Kidney epithelial cell (primary cell): ENCODE measurements at places on chromosomes 1 and 21.

GRCh38 chr1:41626616-41627375 lies 142.3 kb upstream of the EDN2 start:
- DNase-seq: peak; percentile 55

GRCh38 chr1:160656737-160657136 lies 9.9 kb upstream of the SLAMF1 start:
- DNase-seq: no peak

DNA sequence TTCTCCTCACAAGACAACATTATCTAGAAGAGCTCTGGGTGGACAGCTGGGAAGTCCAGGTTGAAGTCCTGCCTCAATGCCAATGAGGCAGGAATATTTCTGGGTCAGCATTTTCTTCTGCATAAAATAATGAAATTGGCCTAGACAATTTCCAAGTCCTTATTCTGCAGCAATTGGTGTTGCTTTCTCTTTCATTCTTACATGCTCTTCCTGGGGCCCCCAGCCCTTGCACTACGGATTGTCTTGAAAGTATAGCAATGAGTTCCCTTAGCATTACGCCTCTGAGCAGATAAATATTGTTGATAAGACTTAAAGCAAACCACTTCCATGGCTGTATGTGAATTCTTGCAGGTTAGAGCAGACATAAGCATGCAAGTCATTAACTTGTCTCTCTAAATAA lies 188.5 kb downstream of the TGFBR3 start:
- DNase-seq: no peak

DNA sequence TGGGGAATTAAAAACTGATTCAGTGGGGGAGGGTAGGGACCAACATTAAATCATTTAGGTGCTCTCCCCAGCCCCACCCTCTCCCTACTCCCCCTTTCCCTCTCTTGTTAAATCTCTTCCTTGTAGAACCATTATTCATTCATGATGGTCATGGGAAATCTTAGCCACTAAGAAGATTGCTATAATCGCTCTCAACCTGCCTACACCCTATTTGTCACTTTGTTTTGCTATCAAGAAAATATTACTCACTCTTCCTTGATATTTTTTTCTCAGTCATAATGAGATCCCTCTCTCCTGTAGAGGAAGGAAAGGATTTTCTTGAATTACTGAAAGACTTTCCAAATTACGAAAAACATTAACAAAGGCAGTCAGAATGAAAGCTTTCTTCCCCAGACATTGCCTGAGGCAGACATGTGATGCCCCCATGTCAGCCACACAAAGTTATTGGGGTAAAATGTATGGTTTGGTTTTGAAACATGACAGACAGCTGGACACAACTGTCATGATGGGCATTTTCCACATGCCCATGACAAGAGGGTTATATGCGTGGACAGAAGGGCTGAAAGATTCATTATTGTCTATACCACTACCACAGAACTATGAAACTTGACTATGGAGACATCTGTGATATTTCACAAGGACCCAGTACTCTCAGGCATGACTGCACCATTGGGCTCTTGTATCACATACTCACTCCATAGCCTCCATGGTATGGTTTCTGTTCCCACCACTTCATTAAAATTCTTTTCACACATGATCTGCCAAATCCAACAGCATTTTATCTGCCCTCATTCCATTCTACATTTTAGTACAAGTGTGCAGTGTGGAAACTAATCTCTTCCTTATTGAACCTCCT lies 420.1 kb downstream of the DISC1 start:
- DNase-seq: no peak

- no peak for DNase-seq
Observed at GRCh38 chr21:29985866-29986265, 46.1 kb upstream of the GRIK1 start.

- no peak for DNase-seq
Observed at GRCh38 chr1:110318046-110318445, 21.1 kb upstream of the RBM15 start.

- no peak for DNase-seq
Observed at GRCh38 chr1:147579934-147580537, 38.7 kb downstream of the BCL9 start.

DNA sequence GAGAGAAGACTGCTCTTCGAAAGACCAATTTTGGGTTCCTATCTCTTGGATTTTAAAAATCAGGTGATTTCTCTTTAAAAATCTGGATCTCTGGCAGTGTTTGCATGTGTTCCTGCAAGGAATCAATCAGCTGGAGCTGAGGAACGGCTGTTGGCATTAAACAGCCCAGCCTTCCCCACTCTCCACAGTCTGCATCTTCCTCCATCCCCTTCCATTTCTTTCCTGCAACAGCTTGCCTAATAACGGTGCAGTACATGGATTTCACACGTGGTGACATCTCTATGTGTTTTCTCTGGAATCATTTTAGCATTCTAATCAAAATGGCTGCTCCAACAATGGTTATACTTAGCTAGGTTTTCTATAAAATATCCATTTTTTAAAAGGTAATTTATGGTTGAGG lies 20.0 kb downstream of the RIPPLY3 start:
- no peak for DNase-seq

- no peak for DNase-seq
Observed at GRCh38 chr1:30761381-30762151, 4.0 kb upstream of the LAPTM5 start.

- DNase-seq: no peak
Observed at GRCh38 chr1:43653893-43654292, 3.9 kb downstream of the KDM4A start.

- DNase-seq: no peak
Observed at GRCh38 chr1:209780268-209780667, 4.1 kb downstream of the C1orf74 start.

- DNase-seq: no peak
Observed at GRCh38 chr1:72757843-72758242, 475.5 kb upstream of the NEGR1 start.

DNA sequence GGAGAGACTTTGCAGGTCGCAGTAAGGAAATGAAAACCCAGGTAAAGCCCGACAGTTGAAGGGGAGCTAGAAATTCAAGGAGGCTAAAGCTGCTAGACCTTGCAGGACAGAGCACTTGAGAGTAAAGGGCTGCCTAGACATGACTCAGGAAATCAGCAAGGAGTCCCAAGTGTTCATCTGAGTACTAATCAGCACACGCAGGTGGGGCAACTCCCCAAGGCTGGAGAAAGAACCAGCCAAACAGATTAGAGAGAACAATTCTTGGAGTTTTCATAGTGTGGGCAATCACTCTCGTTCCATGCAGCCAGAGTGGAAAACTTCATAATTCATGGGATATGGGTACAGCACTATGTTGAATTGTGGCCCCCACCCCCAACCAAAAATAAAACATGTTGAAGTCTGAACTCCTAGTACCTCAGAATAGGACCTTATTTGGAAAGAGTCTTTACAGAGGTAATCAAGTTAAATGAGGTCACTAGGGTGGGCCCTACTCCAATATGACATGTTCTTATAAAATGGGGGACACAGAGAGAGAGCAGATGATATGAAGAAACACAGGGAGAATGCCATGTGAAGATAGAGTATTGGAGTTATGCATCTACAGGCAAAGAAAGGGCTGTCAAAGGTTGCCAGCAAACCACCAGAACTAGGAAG lies 28.0 kb downstream of the SYDE2 start:
- no peak for DNase-seq

DNA sequence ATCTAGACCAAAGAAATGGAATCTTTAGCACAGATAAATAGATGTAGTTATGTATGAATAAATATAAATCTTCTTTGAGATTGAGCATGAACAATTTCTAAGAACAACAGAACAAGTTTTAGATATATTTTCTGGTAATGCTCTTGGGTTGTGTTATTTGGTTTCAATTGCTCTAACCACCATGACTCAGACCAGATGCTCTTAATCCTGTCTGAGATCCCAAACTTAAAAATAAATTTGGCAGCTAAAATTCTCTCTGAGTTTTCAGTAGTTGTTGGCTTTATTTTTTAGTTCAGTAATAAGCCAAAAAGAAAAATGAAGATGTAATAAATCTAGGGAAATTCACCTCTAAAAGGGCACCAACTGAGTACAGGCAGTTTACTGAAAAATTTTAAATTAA lies 1693.4 kb downstream of the NCAM2 start:
- no peak for DNase-seq

DNA sequence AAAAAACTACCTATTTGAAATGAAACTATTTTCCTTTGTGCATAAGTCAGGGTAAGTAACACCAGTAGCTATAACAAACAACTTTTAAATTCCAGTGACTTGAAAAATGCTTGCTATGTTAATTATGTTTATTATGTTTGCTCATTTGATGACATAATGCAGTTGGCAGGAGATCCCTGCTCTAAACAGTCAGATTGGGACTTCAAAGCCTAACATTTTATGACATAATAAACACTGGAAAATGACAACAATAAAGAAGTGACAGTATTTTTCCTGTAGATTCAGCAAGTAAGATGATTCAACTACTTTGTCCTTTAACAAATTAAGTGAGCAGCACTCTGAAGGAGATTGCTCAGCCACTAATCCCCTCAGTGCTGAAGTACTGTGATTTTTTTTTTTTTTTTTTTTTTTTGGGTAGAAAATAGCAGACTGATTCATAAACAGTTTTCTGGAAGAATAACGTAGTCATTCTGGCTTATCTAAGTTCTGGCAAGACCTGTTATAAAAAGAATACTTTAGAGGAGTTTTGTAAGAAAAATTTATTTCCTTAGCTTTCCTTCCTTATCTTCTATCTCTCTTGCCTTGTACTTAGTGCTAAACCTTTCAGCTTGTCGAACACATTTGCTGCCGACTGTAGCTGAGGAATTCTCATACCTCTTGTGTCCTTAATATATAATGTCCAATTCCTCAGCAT lies 207.2 kb downstream of the PTGER3 start:
- DNase-seq: no peak

GRCh38 chr1:242826701-242827336 lies 302.3 kb upstream of the PLD5 start:
- no peak for DNase-seq

DNA sequence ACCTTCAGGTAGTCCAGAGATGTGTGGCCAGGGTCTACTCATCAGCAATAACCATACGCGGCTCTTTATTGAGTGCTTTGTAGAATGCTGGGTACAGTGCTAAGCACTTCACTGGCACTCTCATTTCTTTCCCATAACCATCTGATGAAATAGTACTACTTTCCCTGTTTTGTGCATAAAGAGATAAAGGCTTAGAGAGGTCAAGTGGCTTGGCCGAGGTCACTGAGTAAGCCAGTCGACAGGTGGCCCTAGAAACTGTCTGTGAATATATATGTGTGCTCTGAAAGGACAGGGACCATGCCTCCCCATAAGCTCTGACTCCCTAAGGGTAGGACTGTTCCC lies 52.8 kb downstream of the NENF start:
- DNase-seq: no peak

DNA sequence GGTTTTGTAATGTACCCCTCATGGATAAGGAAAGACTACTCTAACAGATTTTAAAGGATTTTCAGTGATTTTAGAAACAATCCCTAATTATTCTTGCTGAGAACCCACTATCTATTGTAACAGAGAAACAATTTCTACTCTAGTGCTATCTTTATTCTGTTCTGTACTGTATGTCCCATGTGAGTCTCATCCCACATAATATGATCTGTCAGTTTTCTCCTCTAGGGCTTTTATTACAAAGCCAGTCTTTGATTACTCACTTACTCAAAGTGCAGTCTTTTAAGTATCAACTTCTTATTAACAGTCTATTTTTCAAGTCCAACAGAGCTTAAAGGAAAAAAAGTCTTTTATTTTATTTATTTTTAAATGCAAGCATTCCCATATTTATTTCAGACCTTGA lies 54.8 kb downstream of the CTH start:
- no peak for DNase-seq

DNA sequence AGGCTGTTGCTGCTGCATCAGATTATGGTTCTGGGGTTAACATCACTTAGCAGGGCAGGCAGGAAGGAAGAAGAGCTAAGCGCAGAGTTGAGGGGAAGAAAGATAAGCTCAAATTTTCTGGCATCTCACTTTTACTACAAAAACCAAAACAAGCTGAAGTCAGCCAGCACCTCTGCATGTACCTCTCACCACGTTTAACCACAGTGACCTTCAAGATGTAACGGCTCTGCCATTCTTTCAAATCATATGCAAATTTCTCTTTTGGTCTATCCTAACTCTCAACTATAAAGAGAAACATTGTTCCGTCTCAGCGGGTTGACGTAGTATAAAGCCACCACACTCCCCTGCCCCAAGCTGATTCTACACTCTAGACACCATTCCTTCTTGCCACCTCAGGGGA lies 154.4 kb downstream of the OMA1 start:
- DNase-seq: no peak

- no peak for DNase-seq
Observed at GRCh38 chr1:240691909-240692705, 80.2 kb upstream of the GREM2 start.

- no peak for DNase-seq
Observed at GRCh38 chr1:97088391-97088790, 366.8 kb downstream of the PTBP2 start.

DNA sequence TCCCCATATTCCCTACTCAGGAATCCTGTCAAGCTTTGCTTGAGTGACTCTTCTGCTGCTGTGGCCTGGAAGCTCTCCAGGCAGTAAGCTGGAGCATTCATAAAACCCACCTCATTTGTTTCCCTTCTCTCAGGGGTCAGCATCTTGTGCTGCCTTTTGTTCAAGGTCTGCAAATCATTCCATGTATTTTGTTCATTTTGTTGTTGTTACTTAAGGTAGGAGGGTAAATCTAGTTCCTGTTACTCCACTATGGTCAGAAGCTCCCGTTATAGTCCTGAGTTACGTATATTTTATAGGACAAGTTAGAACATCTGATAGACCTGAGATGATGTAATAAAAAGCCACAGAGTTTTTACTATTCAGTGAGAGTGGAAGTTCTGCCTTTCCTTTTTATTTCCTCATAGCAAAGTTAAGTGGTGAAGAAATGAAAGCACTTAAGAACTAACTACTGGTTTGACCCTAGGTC lies 9.9 kb downstream of the SYNJ1 start:
- no peak for DNase-seq

- no peak for DNase-seq
Observed at GRCh38 chr1:221316491-221317056, 425.3 kb downstream of the DUSP10 start.

DNA sequence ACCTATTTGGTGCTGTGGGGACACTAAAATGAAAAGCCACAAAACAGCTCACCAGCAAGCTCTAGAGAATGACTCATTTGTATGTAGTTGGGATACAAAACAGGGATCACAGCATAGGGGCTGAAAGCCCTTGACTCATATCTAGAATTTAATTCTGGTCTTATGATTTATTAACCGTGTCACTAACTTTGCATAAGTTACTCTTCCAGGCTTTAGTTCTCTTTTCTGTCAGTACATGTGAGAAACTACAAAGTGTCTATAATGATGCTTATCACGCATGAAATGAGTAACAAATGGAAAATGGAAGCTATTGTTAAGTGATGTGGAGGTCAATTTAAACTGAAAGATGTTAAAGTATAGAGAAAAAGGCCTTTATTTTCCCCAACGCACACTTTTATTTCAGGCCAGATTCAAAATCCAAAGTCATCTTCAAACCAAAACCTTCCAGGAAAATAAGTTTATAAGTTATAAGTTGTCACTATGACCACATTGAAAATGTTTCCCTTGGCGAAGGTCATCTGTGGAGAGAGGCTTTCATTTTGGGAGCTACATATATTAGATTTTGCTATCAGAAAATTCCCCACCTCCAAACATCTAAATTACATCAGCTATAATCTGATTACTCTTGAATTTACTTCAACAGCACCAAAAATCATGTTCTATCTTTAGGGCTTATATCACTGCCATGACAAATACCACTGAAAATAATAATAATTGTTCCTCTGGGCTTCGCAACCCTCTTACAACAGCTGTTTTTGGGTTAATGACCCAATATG lies 430.5 kb downstream of the MRPL39 start:
- DNase-seq: no peak

- DNase-seq: no peak
Observed at GRCh38 chr1:2559509-2560298, 3.5 kb downstream of the TNFRSF14 start.

GRCh38 chr1:86950712-86951419 lies 36.4 kb downstream of the HS2ST1 start:
- DNase-seq: no peak
